GM12891 (cell line): ENCODE measurements at places on chromosomes 11 and 22.

DNA sequence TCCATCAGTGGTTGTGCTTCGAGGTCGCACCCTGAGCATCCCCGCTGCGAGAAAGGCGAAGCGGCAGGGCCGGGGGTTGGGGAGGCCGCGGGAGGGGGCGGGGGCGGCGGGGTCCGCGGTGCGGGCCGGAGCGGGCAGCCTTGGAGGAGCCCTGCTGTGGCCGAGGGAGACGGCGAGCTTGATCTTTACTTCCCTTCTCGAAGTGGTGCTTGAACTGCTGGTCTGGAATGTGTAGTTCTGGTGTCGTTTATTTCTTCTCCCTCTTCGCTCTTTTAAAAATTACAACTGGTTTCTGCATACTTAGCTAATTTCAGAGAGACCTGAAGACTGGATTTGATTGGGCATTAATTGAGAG is 1.1 kb downstream of the APLP2 start:
- DNase-seq = no peak

- DNase-seq = no peak
Observed at GRCh38 chr11:61912530-61912898, 4.9 kb downstream of the RAB3IL1 start.

DNA sequence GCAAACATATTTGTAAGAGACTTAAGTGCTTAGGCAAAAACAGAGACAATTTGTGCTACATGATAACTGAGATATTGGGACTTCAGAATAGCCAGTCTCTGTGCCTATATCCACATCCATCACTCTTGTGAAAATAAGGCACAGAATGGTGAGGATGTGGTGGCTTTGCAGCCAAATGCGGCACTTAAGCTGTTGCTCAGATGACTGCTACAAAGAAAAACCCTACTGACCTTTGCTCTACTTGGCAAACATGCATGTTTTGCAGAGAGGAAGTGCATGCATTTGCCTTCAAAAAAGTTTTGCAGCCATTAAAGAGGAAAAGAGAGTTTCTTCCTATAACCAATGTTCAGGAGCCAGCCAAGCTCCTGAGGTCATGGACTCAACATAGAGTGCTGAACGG is 675.0 kb upstream of the KIRREL3 start:
- no peak for DNase-seq

GRCh38 chr11:71354394-71355105 is 93.6 kb downstream of the DHCR7 start:
- DNase-seq = no peak

DNA sequence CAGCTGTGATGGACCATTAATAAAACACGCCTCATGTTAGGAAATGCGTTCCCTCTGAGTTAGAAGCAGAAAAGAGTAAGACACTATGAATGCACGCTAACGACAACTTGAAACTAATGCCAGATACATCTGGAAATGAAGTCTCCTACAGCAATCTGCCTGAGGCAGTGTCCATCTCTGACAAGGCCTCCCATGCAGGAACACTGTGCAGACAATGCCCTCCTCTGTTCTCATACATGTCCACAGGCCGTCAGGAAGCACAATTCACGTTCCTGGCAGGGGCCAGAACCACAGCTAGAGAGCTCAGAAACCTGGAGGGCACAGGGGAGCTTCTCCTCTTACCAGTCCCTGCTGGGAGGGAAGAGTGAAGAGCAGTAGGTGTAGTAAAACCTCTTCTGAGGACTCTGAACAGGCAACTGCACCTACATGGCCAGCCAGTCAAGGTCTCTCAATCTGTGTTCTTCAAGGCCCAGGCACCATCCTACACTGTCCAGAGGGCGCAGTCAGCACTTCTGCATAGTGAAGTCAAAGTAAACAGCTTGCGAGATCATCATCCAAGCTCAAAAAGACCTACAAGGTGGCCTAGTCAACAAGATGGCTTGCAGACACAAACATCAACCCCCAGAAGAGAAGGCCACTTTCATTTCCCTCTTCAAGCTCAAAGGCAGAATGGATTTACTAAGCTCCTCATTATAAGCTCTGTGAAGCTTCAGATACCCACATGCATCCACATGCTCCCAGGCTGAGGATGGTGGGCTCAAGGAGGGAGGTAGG is 41.5 kb upstream of the CYP2D6 start:
- DNase-seq = no peak
